GM03348 (cell line): ENCODE measurements at places on chromosomes 7 and 10.

GRCh38 chr10:18486438-18486837, 164.9 kb downstream of the NSUN6 start:
- no peak for DNase-seq

DNA sequence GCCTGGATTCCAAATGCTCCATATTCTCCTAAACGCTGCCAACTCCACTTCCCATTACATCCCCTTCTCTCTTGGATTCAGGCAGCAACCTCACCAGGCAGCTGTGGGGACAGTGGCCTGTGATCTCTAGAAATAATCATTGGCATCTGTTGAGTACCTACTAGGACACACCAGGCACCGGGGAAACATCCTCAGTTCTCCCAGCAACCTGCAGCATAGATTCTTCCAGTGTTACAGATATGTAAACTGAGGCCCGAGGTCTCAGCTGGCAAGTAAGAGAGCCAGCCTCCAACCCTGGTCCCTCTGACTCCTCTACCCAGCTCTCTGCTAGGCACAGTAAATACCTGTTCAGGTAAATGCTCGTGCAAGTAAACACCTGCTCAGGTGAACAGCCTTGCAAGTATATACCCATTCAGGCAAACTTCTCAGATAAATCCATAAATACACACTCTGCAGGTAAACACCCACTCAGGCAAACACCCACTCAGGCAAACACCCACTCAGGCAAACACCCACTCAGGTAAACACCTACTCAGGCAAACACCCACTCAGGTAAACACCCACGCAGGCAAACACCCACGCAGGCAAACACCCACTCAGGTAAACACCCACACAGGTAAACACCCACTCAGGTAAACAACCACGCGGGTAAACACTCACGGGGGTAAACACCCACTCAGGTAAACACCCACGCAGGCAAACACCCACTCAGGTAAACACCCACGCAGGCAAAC, 18.7 kb downstream of the ASB13 start:
- no peak for DNase-seq

DNA sequence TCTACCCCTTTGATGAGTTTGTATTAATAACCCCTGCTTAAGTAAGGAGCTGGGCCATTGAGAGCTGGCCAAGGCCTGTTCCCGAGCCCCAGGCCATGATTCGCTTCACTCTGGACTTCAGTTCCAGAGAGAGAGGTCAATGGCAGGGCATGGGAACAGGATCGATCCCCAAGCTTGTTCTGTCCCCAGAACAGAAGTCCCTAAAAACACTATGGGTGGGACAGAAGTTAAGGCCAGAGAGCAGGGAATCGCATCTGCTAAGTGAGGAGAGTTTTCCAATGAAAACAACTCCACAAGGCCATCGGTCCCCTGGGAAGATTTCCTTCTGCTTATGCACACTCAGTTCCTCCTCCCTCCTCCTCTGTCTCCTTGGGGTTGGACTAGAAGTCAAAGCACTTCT, 159.6 kb downstream of the LSM5 start:
- DNase-seq: no peak

- no peak for DNase-seq
Measured at GRCh38 chr10:77240041-77240652, 397.5 kb downstream of the KCNMA1 start.

- DNase-seq: peak; percentile 45
Measured at GRCh38 chr7:22791204-22792158, 31.2 kb downstream of the TOMM7 start.

- peak; percentile 4 for DNase-seq
Measured at GRCh38 chr10:133474027-133474426, 20.3 kb downstream of the SCART1 start.
